RWPE2 (cell line): ENCODE measurements at places on chromosomes 12 and 14.

DNA sequence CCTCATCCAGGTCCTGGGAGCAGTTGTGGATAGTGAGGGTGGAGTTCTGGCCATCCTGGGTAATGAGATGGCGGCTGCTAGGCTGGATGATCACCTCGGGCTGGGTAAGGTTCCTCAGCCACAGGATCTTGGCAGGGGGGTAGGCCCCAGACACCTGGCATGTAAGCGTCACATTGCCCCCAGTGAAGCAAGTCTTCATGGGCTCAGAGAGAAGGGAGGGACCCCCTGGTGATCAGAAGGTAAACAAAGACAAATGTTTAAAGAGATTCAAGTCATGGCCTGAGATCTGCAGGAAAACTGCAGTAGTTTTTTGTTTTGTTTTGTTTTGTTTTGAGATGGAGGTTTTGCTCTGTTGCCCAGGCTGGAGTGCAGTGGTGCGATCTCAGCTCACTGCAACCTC is 12.8 kb upstream of the WSB2 start:
- H3K4me1 ChIP-seq, result no peaks in the 10 kb centered on the region
- no peaks in the 10 kb centered on the region for H3K27me3 ChIP-seq
- no peak overlapping the region for H3K4me3 ChIP-seq
- H3K36me3 ChIP-seq, result peaks cover 4% of the 10 kb centered on the region
- no peak for DNase-seq

DNA sequence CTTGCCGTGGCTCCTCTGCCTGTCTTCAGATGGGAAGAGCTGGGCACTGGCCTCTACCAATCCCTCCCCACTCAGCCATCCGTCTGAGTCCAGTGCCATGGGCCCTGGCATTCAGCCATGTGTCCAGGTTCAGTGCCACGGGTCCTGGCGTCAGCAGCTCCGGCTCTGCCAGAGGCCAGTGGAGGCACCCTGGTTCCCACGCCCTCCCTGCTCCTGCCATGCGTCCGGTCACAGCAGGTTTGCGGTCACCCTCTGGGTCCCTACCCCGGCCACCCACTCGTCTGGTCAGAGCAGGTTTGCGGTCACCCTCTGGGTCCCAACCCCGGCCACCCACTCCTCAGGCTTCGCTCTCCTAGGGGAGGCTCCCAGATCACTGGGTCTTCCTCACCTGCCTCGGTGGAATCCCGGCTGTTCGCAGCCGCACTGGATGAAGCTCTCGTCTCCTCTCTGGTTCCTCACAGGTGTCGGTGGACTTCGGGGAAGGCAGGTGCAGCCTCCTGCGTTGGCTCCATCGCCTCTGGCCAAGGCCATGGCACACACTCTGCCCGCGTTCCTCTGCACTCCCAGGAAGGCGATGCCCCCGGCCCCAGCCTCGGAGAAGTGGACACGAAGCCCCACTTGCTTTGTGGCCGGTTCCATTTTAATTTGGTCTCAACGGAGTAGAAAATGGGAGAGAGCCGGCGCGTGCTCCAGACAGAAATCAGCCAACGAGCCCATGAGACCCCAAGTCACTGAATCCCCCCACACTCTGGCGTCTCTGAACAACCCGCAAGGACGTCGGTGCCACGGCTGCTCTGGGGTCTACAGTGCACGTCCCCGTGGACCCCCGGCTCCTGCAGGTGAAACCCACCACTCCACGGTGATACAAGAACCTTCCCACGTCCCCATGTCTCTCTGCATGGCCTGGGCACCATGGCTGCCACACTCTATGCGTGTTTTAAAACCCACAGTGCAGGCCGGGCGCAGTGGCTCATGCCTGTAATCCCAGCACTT is 47.8 kb upstream of the FBRSL1 start:
- no peaks in the 10 kb centered on the region for H3K4me1 ChIP-seq
- no peaks in the 10 kb centered on the region for H3K27me3 ChIP-seq
- DNase-seq, result no peak
- H3K27ac ChIP-seq, result no peak overlapping the region
- no peaks in the 10 kb centered on the region for H3K36me3 ChIP-seq

DNA sequence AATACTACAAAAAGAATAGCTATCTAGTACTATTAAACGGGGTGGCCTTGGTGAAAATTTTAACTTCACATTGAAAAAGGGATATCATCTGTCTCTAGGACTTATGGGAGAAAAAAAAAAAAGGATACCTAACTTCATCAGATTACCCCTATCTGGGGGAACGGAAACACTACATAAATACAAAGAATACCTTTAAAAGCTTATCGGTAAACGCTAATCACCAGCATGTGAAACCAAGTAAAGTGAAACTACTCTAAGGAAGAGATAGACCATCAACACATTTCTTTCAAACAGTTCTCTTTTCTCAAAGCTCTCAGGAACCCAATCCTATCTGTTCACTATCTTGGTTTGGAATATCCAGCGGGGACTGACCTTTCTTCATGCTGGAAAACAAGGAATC is 3.5 kb downstream of the KICS2 start:
- no peaks in the 10 kb centered on the region for H3K27me3 ChIP-seq
- H3K36me3 ChIP-seq, result no peaks in the 10 kb centered on the region
- no peak for DNase-seq
- H3K4me1 ChIP-seq, result peaks cover 5% of the 10 kb centered on the region
- H3K4me3 ChIP-seq, result no peak overlapping the region
- no peak overlapping the region for H3K27ac ChIP-seq

DNA sequence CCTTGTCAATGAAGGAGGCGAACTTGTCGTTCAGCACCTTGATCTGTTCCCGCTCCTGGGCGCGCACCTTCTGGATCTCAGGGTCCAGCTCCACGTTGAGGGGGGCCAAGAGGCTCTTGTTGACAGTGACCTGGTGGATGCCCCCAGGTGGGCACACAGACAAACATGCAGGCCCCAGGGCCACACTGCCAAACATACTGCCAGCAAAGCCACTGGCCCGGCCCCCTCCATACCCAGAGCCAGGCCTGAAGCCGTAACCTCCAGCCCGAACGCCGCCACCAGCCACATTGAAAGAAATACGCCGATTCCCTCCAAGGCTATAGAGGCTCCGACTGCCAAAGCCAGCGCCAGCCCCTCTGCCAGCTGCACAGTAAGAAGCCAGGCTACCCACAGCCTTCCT is 337 bp downstream of the KRT74 start:
- no peaks in the 10 kb centered on the region for H3K36me3 ChIP-seq
- no peak for DNase-seq
- H3K4me1 ChIP-seq, result no peaks in the 10 kb centered on the region
- no peaks in the 10 kb centered on the region for H3K27me3 ChIP-seq
- H3K4me3 ChIP-seq, result no peak overlapping the region

DNA sequence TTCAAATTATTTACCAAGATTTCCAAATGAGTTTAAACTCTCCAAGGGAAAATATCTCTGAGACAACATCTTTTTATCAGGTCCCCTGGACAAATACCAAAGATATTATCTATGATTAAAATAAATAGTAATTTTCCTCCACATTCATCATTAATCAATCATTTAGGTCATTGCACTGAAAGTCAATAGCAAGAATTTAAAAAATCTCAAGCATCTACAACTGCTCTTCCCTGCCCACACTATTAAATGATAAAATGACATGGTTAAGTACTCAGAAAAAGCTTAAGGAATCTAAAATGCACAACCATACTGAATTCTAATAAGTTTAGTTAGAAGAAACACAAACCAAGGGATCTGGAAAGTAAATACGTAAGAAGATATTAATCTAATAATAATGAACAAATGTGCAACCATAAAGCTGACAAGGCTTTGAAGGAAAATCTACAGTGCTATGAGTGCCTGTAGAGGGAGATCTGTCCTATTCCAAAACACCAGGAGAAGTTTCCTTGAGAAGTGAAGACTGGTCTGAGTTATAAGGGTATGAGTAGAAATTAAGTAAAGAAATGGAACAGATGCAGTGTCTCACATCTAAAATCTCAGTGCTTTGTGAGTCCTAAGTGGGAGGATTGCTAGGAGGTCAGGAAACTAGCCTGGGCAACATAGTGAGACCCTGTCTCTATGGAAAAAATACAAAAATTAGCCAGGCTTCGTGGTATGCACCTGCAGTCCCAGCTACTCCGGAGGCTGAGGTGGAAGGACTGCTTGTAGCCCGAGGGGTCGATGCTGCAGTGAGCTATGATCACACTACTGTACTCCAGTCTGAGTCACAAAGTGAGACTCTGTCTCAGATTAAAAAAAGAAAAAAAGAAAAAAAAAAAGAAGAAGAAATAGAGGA is 19.2 kb downstream of the INTS13 start:
- H3K4me1 ChIP-seq, result no peaks in the 10 kb centered on the region
- H3K27me3 ChIP-seq, result no peaks in the 10 kb centered on the region
- DNase-seq, result no peak
- H3K27ac ChIP-seq, result no peak overlapping the region
- H3K4me3 ChIP-seq, result no peak overlapping the region

DNA sequence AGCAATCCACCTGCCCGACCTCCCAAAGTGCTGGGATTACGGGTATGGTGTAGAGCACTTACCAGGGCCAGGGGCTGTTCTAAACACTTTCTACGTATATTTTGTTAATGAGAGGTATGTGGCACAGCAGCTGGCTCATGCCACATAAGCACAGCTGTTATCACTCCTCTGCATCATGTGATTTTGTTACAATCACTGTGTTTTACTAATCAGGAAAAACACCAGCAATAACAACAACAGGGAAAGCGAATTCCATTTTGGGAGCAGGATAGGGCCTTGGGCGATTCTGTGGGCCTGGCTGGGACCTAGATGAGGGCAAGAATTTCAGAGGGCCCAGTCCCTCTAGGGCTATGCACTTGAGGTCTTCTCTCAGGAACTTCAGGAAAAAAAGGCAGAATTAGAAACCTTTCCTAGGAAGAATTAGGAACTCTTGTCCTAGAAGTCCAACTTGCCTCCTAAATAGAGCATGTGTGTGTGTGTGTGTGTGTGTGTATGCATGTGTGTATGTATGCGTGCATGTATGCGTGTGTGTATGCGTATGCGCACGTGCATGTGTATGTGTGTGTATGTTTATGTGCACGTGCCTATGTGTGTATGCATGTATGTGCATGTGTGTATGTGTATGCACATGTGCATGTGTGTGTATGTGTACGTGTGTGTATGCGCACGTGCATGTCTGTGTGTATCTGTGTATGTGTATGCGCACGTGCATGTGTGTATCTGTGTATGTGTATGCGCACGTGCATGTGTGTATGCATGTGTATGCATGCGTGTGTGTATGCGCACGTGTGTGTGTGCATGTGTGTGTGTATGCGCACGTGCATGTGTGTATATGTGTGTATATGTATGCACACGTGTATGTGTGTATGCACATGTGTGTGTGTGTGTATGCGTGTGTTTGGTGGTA is 41.8 kb upstream of the CORO1C start:
- peaks cover 12% of the 10 kb centered on the region for H3K4me1 ChIP-seq
- H3K27me3 ChIP-seq, result no peaks in the 10 kb centered on the region
- no peak overlapping the region for H3K27ac ChIP-seq

DNA sequence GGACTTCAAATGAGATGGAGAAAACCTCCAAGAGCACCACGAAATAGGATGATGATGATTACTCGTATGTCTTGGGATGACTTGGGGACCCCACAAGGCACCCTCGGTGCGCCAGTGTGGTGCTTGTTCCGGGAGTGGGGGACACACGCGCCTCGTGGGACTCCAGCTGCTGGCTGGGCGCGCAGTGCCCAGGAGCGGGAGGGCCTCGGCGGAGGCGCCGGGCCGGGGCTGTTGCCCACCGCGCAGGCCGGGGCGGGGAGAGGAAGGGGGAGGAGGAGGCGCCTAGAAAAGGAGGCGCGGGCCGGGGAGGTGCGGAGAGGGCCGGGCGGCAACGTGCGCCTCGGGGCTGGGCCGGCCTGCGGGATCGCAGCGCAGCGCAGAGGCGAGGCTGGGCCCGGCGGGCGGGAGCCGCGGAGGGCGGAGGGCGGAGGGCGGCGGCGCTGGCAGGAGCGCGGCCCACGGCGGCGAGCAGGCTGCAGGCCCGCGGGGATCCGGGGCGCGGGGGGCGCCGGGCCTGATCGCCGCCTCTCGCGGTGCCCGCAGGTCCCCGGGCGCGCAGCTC is at the start of gene RFLNA:
RFLNA (plus strand) TSS at position 314 of the 562 bp plus-strand sequence. CDS start 337 bp downstream, outside the sequence.
- H3K27ac ChIP-seq, result no peak within 1 kb of the TSS
- no peaks in the 10 kb centered on the region for H3K4me1 ChIP-seq
- H3K4me3 ChIP-seq, result peak within 1 kb of the TSS; percentile 9
- no peaks in the 10 kb centered on the region for H3K36me3 ChIP-seq
- DNase-seq, result no peak

DNA sequence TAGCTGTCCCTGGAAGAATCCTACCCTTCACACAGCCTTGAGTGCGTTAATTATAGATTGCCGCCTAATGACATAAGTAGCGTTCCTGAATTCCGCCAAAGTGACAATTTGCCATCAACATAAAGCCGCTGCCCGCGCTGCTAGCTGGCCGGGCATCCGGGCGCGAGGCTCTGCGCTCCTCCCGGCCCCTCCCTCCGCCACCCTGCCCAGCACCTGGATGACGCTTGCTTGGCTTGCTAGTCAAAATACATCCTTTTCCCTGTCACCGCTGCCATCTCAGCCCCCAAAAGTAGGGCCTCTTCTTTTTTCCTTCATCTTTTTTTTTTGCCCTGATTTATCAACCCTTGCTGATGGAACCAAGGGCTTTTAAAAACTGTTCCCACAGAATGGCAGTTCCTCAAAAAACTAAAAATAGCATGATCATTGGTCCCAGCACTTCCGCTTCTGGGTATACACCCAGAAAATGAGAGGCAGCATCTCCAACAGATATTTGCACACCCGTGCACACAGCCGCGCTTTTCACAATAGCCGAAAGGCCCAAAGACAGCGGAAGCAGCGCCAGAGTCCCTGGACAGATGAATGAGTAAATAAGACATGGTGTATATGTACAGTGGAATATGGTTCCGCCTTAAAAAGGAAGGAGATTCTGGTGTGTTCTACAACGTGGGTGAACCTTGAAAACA is 235.2 kb downstream of the BCL11B start:
- no peaks in the 10 kb centered on the region for H3K36me3 ChIP-seq
- no peak for DNase-seq
- H3K4me1 ChIP-seq, result peaks cover 17% of the 10 kb centered on the region
- H3K27me3 ChIP-seq, result no peaks in the 10 kb centered on the region
- peak overlapping the region; percentile 83 for H3K27ac ChIP-seq
- no peak overlapping the region for H3K4me3 ChIP-seq

DNA sequence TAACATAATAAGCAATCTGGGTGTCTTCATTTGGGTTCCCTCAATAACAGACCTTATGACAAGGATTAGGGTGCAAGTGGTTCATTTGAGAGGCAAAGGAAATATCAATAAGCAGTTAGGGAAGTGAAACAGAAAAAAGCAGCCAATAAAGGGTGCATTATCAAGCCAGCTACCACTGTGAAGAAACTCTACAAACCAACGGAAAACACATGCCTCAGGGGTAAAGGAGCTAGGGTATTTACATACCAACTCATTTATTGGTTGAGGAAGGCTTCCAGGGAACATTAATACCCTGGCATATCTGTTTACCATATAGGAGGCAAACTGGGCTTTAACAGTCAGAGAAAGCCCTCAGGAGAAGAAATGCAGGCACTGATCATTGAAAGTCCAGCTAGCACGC is 22.7 kb upstream of the IFNG-AS1 start:
- H3K27ac ChIP-seq, result no peak overlapping the region
- no peaks in the 10 kb centered on the region for H3K4me1 ChIP-seq
- H3K27me3 ChIP-seq, result no peaks in the 10 kb centered on the region
- no peak overlapping the region for H3K4me3 ChIP-seq

GRCh38 chr14:35879151-35879648 is 53.1 kb downstream of the BRMS1L start:
- H3K4me1 ChIP-seq, result peaks cover 37% of the 10 kb centered on the region
- H3K27me3 ChIP-seq, result no peaks in the 10 kb centered on the region
- DNase-seq, result no peak
- H3K27ac ChIP-seq, result peak overlapping the region; percentile 71
